ENCODE measurements at places on chromosomes 3 and 15.

GRCh38 chr3:104245261-104245660 lies 1121.4 kb upstream of the ALCAM start:
- no peak for DNase-seq

DNA sequence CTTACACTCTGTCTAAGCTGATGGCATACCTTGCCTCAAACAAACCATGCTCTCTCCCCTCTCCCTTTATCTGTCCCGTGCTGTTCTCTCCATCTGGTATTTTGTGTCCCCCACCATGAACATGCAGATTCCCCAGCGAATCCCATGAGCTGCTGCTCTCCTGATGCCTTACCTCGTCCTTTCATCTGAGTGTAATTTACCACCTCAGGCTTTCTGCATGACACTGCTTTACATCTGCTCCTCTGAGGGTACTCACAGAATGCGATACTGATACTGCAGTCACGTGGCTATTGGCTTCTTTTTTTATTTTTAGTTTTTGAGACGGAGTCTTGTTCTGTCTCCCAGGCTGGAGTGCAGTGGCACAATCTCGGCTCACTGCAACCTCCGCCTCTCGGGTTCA lies 341.7 kb downstream of the PTPRG start:
- DNase-seq = no peak

- no peak for DNase-seq
Observed at GRCh38 chr15:35455201-35455600, 90.8 kb downstream of the DPH6 start.

GRCh38 chr15:26394801-26395200 lies 378.1 kb downstream of the GABRB3 start:
- no peak for DNase-seq
